ENCODE measurements at places on chromosomes 4 and X.

GRCh38 chrX:69189576-69190371, 24.5 kb upstream of the PJA1 start:
- DNase-seq, result no peak

GRCh38 chr4:185213877-185214276, 4.5 kb downstream of the SNX25 start:
- DNase-seq, result peak; percentile 85

DNA sequence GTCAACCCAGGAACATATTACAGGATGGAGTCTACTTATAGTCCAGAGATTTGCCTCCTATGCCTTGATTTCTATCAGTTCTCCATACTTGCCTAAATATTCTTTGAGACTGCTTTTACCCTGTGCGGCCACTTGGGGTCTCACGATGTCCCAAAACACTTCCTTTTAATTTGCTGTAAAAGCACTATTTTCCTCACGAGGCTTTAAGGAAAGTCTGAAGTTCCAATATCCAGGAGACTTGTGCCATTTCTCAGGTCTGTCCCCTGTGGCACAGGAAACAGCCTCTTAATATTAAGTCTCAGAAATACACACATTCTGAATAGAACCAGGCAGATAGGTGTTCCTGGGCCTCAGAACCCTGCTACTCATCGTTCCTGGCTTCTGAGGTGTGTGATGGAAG, 142.9 kb downstream of the TMEM164 start:
- DNase-seq, result peak; percentile 46

DNA sequence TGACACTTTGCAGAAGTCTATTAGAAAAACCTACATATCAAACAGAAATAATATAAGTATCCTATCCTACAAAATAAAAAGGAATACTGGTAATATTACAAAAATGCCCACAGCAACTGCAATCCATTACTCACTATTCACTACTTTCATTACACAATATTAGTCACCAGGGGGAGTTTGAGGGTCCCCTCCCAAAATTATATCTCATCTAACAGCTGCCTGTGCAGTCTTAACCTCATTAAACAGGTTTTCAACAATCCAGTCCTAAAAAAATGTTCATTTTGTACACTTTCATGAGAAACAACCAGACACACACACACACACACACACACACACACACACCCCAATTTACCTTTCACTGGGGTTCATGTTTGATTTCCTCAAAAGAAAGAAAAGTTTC, 2.9 kb downstream of the CLOCK start:
- DNase-seq, result peak; percentile 43

GRCh38 chrX:54357414-54358377, at the start of gene WNK3:
WNK3 (minus strand) TSS chrX:54358046.
- peak; percentile 66 for DNase-seq

DNA sequence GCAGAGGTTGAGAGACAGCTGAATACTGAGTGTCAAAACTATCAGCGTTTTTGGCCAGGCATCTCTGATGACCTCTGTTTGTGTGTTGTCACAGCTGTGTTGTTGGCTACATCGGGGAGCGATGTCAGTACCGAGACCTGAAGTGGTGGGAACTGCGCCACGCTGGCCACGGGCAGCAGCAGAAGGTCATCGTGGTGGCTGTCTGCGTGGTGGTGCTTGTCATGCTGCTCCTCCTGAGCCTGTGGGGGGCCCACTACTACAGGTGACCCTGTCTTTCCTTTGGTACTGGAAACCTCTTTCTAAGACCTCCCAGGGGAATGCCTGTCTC, 86.9 kb downstream of the EGF start:
- DNase-seq, result no peak

DNA sequence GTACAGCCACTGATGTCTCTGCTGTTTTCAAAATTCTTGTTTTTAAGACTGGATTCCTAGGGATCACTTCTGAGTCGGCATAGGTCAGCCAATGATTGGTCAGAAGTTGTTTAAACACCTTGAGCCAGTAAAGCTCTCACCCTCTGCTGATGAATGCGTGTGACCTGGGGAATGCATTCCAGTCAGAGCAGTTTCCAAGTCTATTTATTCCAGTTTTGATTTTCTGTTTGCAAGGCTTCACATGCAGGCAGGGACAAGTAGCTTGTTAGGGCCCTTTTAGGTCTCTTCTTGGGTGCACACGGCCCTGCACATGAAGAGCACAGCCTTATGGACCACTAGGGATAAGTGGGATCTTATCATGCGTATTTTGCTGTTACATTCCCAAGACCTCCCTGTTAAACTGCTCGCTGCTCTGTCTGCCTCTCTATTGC, 47.0 kb downstream of the KLHL15 start:
- no peak for DNase-seq

GRCh38 chrX:148909758-148910157, 409.3 kb downstream of the AFF2 start:
- DNase-seq, result no peak

DNA sequence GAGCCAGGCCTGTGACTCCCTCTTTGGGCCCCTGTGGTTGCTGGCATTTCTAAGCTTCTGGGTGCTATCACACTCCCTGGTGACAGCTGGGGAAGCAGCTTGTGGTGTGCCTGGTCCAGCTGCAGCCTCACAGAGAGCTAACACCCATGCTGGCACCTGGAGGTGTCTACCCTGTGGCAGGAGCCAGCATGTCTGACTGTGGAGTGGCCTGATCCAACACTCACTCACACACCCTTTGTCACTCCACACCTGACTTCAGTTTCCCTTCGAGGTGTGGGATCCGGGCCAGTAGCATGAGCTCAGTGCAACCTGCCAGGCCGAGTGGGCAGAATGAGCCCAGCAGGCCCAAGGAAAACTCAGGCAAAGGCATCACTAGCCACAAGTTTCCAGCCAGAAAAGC, 67.5 kb downstream of the TECRL start:
- no peak for DNase-seq

DNA sequence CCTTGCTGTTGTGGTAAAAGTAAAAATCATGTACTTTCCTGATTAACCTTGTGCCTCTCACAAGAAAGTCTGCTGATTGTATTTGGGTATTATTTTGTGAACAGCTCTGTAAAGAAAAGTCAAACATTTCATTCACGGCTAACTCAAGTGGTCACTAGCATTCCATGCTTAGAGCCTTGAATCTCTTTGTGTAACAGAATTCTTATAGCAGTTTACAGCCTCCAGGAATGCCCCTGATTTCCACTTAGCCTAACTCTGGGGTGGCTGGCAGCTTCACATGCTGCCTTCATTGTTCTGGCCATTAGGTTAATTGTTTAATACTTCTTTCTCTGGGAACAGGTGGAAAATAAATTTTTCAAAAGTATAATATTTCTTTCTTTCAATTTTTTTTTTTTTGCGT, 226.7 kb downstream of the RBMX2 start:
- no peak for DNase-seq

DNA sequence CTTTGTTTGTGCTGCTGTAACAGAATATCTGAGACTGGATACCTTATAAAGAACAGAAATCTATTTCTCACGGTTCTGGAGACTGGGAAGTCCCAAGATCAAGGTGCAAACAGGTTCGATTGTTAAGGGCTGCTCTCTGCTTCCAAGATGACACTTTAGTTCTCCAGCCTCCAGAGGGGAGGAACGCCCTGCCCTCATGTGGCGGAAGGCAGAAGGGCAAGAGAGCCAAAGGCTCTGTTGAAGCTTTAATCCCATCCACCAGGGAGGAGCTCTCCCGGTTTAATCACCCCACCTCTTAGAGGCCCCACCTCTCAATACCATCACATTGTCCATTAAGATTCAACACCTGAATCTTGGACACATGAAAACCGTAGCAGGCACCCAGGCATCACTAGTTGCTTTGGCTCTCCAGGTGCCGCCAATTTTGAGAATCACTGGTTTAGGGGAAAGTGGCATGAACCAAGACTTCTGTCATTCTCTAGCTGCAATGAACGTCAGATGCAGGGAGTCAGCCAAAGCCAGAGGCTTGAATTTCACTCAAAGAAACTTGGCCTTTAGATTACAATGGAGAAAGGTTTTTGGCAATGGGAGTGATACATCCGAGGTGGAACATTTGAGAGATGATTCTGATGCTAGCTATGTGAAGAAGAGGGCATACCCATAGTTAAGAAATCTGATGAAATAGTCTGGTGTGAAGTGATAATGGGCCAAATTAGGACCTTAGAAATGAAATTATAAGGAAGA, 15.7 kb downstream of the FHL1 start:
- DNase-seq, result peak; percentile 40

GRCh38 chr4:48270951-48271473, 1.4 kb upstream of the TEC start:
- DNase-seq, result no peak

DNA sequence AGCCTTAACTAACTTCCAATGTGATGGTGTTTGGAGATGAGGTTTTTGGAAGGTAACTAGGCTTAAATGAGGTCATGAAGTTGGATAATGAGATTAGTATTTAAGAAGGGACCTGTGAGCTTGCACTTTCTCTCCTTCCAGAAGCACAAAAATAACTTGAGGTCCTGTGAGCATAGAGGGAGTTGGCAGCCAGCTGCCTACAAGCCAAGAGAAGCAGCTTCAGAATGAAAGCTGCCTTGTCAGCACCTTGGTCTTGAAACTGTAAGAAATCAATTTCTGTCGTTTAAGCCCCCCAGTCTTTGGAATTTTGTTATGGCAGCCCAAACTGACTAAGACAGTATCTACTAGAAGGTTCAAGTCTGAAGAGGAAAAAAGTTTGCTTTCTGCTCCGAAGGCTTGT, 280.2 kb upstream of the GALNTL6 start:
- DNase-seq, result no peak

DNA sequence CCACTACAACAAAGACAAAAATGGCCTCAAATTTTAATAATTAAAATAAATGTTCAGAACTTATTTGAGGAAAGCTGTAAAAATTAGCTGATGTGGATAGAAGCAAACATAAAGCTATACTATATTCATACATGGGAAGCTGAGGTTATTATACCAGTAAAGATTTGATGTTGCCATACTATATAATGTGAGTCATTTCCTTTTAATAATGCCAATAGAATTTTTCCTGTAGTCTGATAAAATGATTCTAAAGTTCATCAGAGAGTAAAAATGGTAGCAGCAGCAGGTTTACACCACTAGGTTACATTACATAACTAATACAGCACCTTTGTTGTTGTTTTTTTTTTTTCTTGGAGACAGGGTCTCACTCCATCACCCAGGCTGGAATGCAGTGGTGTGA, 45.5 kb upstream of the CYP2U1 start:
- DNase-seq, result no peak

- no peak for DNase-seq
These were observed 21.3 kb upstream of the SULT1B1 start for GRCh38 chr4:69781458-69782418.

- DNase-seq, result no peak
These were observed 46.4 kb downstream of the SLC16A2 start for GRCh38 chrX:74467656-74468055.

- peak; percentile 20 for DNase-seq
These were observed 71.0 kb downstream of the PJA1 start for GRCh38 chrX:69093960-69094871.

DNA sequence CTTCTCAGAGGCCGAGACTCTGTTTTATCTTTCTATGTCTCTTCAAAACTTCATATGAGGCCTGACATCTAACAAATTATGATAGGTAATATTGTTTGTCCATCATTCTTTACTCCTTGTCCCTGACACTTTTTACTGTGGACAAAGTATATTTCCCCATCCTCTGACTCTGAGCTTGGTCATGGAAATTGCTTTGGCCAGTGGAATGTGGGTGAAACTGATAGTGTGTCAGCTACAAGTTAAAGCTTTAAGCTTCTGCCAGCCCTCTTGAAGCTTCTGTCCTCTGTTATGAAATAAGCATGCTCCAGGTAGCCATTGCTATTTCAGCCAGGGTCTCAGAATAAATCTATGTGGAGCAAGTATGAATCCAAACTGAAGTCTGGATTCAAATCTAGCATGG, 604.6 kb downstream of the BCOR start:
- DNase-seq, result no peak

GRCh38 chr4:12562021-12562420, 922.1 kb downstream of the RAB28 start:
- no peak for DNase-seq

- no peak for DNase-seq
These were observed 857.0 kb upstream of the HTR2C start for GRCh38 chrX:113726898-113727297.

GRCh38 chrX:108735091-108735678, 1.2 kb downstream of the IRS4 start:
- DNase-seq, result no peak

- DNase-seq, result no peak
These were observed 218.9 kb downstream of the PCDH7 start for GRCh38 chr4:30939069-30939468.

DNA sequence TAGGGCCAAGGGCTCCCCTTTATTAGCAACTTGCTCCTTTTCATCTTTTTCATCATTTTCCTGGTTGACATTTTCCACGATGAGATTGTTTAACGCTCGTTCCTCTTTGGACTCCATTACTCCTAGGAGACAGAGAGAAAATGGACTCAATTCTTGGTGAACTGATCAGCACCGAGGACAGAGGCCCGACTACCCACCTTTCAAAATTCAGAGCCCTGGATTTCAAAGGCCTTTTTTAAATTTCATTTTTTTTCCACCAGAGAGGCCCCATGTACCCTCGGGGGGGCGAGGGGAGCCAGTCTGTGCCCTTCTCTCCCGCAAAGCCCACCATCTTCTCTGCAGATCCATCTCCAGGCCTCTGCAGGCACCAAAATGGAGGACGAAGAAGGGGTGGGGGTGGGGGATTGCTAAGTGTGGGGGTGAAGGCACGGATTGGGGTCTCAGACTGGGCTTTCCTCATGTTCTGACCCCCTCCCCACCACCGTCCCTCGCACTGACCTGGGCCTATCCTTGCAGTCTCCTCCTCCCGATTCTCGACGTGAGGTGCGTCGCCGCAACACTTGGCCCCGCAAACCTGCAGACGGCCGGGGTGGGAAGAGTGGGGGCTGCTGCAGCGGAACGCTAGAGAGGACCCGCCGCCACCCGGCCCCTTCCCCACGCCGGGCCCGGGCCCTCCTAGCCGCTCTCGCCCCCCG, 783 bp downstream of the BEX2 start:
- no peak for DNase-seq

- no peak for DNase-seq
These were observed 25.6 kb downstream of the SPRY1 start for GRCh38 chr4:123421937-123422781.

GRCh38 chr4:3721186-3721585, 45.0 kb upstream of the ADRA2C start:
- no peak for DNase-seq

DNA sequence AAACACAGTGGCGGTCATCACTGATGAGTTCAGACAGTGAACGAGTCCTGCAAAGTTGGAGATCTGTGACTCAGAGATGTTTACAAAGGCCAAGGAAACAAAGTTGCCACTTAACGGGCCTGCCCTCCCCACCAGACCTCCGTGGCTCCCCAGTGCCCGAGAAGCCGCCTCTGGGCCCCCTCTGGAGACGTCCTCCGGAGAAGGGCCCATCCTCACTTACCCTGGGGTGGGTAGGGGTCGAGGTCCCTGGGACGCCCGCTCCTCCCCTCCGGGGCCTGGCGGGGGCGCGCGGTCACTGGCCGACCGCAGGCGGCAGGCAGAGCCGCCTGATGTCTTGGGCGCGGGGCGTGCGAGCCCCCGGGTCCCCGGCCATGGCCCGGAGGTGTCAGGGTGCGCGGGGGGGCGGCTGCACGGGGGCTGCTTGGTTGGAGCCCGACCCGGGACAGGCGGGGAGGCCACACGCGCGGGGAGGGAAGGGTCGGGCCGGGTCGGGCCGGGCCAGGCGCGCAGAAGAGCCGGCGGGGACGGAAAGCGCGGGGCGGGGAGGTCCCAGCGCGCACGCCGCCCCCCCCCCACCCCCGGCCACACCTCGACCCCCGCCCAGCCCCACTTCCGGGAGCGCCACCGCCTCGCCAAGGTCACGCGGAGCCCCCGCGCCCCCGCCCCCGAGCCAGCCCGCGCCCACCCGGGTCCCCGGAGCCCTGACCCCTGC, 529 bp downstream of the DHRSX start:
- DNase-seq, result peak; percentile 60
